ENCODE measurements at places on chromosomes 1 and 21. TPM values are rescaled to one million over a fixed set of nuclear protein-coding genes. Genes with fewer than 3 reads are reported as not detected.

DCST1 gene
- total RNA-seq, result not detected

CELA3B gene
- 0.53 TPM for total RNA-seq

- no peak for DNase-seq
These were observed 32.1 kb downstream of the RGL1 start for GRCh38 chr1:183837062-183837461.

GRCh38 chr1:52416811-52417210 is 12.4 kb downstream of the PRPF38A start:
- no peak for DNase-seq

Measured in right cardiac atrium (tissue), 5 donors.